ENCODE measurements at places on chromosomes 5 and 9. TPM values are rescaled to one million over a fixed set of nuclear protein-coding genes. Genes with fewer than 3 reads are reported as not detected.

GRCh38 chr5:132025403-132025971, 14.0 kb upstream of the ACSL6 start:
- no peak for DNase-seq

DNA sequence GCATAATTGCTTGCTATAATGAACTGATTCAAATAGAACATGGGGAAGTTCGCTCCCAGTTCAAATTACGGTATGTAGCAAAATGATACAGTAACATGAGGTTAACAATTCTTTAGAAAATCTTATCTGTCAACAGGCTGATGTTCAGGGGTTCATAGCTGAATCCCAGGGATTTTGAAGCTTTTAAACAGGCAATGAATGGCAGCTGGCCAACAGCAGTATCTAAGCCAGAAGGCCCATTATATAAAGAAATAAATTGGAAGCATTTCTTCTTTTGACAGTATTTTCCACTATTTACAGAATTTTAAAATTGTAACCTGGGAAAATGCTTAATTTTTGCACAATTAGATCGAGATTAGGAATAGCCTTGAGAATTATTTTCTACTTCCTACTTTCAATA, 126.8 kb downstream of the PDE8B start:
- no peak for DNase-seq

- DNase-seq: no peak
Observed at GRCh38 chr5:108670591-108671289, 77.0 kb upstream of the FER start.

DNA sequence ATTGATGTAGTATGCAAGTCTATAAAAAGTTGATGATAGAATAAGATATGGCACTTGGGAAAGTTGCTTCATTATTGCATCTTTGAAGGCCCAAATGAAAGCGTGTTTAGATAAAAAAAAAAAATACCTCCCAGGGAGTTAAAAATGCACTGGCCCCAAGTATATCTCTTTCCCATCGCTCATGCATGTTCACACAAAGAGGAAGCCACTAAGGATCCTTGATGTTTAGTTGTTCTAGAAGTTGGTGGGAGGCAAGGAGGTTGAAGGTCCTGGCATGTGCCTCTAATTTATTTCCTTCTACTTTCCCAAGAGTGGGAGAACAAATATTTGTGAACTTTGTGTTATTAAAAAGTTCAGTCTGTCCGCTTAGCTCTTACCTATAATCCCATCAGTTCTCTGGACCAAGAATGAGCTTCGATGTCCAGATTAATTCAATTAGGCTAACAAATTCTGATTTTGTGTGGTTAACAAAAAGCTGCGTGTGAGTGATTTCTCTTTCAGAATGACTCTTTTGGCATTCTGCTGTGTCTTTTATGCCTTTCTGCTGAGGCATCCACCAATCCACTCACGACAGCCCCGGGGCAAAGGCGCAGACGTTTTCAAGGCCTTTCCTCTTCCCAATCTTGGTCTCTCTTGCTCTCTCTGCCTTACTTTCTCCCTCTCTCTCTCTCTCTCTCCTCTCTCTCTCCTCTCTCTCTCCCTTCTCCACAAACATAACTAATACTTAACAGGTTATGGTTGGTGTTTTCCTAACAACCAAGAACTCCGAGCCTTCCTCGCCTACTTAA, 135.1 kb upstream of the ERCC6L2 start:
- no peak for DNase-seq

DNA sequence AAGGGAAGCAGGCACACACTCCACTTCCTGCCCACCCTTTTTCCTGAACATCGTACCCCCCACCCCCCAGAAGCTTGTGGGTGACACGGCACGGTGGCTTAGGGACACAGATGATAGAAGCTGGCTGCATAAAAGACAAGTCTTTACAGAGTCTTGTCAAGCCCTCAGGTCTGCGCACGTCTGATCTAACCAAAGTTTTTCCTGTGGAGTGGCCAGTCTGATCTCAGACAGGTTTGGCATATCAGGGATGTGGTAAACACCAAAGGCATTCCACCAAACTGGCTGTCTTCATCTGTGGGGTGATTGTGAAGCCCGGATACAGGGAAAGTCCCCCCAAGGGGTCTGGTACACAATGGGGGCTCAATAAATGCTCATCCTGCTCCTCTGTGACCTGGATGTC, 50.0 kb downstream of the CRB2 start:
- DNase-seq: no peak

GRCh38 chr5:32020946-32021345, 153.2 kb downstream of the GOLPH3 start:
- no peak for DNase-seq

The SREK1IP1 gene
- 23.5 TPM for total RNA-seq

The PITX1 gene
- 0.42 TPM for total RNA-seq

The ANKRD34B gene
- total RNA-seq: not detected

All from endothelial cell of umbilical vein (primary cell).